Activated CD8-positive, alpha-beta memory T cell treated with anti-CD3 and anti-CD28 coated beads for 4 hours (primary cell): ENCODE measurements at places on chromosomes 5 and 9.

DNA sequence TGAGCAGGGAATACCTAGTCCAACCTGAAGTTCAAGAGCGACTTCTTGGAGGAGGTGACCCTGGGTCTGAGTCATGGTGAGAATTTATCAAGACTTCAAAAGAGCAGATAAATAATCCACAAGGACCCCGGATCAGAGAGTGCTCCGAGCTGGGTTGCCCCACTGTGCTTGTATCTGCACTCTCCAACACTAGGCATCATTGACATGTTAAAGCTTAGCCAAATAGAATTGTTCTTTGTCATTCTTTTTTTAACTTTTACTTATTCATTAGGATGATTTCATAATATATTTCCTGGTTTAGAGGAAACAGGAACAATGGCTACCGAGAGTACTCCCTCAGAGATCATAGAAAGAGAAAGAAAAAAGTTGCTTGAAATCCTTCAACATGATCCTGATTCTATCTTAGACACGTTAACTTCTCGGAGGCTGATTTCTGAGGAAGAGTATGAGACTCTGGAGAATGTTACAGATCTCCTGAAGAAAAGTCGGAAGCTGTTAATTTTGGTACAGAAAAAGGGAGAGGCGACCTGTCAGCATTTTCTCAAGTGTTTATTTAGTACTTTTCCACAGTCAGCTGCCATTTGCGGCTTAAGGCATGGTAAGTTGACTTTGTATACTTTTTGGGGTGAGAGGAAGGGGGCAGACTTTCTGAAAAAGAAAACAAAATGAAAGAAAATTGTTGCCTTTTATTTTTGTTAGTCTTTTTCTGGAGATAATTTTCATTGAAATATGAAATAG is at the start of gene CARD6:
Gene CARD6, plus strand, starts transcription at position 300 of the 738 bp plus-strand sequence. Its CDS starts 16 bp downstream, at position 316.
- DNase-seq: no peak

DNA sequence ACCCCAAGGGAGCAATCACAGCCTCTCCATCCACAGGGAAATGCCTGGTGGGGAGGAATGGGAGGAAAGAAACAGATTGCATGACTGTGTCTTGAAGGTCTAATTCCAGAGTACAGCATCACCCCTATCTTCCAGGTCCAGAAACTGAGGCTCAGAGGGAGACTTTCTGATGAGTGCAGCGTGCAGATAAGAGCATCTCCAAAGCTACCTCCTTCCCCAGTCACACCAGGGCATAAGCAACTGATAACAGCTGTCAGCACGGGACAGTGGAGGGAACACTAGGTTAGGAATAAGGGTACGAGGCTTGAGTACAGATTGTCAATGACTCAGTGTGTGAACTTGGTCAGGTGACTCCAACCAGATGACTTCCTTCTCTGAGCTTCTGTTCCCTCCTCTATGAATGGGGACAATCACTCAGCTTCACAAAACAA is 126.9 kb downstream of the KCNIP1 start:
- no peak for DNase-seq

GRCh38 chr9:96553070-96553469 is 66.6 kb downstream of the CDC14B start:
- no peak for DNase-seq

DNA sequence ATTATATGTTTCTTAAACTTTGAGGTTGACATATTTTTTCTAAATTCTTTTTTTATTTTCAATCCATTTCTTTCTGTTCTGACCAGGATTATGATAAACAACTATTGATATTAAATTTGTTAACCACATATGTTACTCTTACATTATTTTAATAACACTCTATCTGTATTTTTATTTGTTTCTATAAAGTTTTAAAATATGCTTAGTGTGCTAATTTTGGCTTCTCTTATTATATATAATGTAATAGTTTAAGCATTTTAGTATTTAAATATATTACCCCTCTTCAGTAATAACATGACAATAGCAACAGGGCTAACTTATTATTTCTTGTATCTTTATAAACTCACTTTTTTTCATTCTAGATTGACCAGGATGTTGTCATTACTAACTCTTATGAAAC is 137.8 kb downstream of the NIPBL start:
- no peak for DNase-seq

DNA sequence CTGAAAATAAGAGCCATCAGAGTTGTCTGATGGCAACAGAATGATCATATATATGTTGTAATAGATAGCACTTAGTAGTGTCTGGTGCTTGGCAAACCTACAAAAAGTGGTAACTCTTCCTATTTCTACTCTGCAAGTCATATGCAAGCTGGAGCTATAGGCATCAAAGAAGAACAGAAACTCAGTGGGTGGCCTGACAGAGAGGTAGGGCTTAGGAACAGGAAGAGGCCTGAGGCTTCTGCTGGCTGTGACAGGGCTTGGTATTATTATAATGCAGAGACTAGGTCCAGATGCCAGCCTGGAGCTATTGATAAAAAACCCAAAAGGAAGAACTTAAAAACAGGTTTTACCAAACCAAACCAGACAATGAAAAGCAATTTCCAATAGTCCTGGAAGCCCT is 4.4 kb upstream of the DIAPH1 start:
- no peak for DNase-seq

DNA sequence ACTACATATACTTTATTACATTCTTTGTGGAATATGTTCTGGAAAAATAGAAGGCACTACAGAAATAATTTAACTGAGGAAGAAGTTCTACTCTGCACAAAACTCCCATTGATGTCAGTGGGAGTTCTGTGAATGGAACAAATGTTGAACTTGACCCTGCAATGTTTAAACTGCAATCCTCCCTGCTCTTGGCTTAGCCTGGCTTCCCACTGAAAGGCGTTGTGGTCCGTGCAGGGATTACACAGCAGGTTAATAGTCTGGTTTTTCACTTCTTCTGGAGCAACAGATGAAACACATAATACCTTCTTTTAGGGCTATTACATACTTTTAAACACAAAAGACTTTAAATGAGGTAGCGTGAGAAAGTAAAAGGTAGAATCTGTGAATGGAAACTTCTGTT is 12.9 kb upstream of the ERBIN start:
- no peak for DNase-seq

DNA sequence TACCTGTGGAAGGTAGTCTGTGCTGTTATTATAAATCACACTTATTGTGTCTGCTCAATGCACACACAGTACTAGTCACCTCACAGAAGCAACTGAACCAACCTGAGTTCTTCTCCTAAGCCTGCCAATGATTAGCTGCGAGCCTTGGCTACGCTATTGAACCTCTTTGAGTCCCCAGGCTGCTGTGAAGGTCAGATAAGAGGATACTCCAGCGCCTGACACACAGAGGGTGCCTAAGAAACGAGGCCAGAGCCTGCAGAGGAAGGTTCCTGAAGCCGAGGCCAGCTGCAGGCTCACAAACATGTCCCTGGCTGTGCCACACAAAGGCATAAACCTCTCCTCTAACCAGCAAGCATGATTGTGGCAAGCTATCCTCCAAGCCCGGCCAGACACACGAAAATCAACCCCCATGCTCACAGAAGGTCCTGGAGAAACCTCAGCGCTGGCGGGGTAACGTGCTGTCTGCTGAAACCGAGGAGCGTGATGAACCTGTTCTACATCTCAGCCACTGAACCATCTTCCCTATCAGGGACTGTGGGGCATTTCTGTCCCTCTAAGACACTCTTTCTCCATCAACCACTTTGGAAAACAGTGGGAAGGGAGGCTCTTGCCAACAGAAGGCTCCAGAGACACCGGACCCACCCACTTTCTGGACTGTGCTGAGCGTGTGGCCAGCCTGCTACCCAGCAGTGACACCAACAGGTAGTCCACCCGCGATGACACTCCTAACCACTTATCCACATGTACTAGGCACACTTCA is 53.2 kb upstream of the SLC25A51 start:
- DNase-seq: no peak
